Stimulated activated CD8-positive, alpha-beta memory T cell treated with anti-CD3 and anti-CD28 coated beads, Interleukin-15, amount 100 ng/mL, for 48 hours (primary cell): ENCODE measurements at places on chromosomes 11 and 22.

GRCh38 chr11:26087120-26087935, 244.6 kb upstream of the ANO3 start:
- no peak for DNase-seq

- DNase-seq: no peak
These were observed 542.5 kb downstream of the INSC start for GRCh38 chr11:15657264-15657663.

GRCh38 chr11:105181100-105181499, 41.5 kb upstream of the CARD18 start:
- DNase-seq: no peak

DNA sequence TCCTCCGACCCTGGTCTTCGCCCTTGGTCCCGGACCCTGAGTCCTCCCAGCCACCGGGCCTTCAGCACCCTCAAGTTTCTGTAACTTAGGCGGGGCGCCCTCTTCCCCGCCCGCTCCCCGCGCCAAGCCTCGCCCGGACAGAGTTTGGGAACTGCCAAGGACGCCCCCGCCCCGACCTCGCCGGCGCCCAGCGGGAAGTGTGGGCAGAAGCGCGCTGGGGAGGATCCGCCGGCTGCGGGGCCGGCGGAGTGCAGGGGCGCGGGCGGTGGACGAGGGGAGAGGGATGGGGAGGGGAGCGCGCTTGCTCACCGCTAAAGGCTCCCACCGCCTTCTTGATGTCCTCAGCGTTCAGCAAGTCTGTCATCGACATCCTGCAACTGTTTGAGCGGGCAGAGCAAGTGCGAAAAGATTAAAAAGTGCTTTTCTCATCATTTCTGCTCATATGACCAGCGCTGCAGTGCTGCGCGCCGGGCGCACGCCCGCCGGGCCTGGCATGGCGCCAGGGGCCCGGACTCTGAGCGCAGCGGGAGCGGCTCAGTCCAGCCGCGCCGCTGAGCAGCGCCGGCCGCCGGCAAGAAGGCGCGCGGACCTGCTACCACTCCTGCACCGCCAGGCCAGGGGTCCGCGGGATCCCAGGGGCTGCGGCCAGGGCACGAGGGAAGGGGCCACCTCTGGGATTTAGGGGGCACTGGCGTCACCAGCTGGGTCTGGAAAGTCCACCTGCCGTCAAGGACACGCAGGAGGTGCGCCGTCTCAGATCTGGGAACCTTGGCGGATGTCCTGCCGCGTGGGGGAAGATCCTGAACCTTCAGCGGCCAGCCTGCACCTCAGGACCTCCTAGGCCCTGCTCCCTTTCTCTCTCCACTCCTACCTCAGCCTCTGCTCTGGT, at the start of gene PVALB:
Gene PVALB, minus strand, starts transcription at position 400 of the 889 bp plus-strand sequence. Its CDS starts 30 bp downstream, at position 370.
- DNase-seq: no peak

DNA sequence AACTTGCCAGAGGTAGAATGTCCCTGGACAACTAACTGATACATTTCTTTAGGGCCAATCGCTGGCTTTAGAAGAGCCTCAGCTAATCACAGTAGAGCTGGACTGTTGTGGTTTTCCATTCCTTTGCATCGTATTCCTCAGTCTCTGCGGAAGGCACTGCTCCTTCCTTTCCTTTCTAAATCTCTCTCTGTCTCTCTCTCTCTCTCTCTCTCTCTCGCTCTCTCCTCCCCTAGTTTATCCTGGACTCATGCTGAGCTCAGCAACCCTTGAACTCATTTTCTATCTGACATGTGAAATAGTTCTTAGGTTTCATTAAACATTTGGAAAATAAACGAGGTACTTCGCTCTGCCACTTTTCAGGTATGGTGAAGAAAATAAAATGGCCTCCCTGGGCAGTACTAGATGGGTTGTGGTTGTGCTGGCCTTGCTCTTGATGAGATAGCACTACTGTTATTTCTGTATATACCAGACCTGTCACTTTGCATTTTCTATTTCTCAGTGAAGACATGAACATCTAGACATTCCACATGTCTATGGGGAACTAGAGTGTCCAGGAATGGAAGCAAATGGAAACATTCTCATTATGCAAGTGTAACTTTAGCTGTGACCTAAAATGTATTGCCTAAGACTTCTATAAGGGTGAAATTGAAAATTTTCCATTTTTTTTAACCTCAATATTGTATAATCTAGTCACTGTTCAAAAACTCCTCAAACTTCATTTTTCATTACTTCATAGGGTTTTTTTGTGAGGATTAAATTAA, 12.0 kb upstream of the SESN3 start:
- DNase-seq: no peak

- DNase-seq: peak; percentile 6
These were observed 1165.7 kb downstream of the LRRC4C start for GRCh38 chr11:40293655-40294348.

GRCh38 chr11:62721994-62722393, 5.3 kb downstream of the HNRNPUL2 start:
- DNase-seq: no peak

- DNase-seq: no peak
These were observed 437.4 kb downstream of the MIAT start for GRCh38 chr22:27094633-27095308.

DNA sequence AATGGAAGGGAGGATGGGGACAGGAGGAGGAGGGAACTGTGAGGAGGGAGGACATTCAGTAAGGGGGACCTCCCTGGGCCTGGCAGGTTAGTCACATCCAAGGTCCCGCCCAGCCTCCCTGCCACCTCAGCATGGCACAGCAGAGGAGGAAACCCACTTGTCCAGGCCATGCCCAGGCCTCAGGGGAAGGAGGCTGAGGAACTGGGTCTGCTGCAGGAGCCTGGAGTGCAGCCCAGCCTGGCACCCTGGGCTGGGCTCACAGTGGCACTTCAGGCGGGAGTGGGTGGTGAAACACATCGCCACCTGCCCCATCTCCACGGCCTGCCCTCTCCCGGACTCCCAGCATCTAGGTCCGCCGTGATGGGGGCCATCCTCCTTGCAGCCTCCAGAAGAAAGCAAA, 17.2 kb upstream of the KLHL35 start:
- DNase-seq: no peak

GRCh38 chr11:92266806-92267205, 42.2 kb downstream of the FAT3 start:
- DNase-seq: no peak

DNA sequence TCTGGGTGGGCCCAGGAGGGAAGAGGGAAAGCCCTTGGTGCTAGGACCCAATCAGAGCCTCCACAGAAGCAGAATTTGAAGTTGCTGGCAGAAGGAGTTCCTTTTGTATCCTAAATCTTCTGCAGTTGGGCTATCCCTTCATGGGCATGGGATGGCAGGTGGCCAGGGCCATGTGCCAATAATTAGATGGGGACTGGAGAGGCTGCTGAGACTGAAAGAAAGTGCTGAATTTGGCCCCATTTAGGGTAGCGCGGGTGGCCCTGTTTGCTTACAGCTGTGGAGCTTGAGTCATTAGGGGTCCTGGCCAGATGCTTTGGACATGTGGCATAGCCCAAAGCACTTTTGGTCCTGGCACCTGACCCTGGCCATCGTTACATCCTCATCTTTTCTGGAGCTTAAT, 27.1 kb downstream of the PARVA start:
- no peak for DNase-seq
